ENCODE measurements at places on chromosomes 11 and 22. TPM values are rescaled to one million over a fixed set of nuclear protein-coding genes. Genes with fewer than 3 reads are reported as not detected.
A peak's percentile ranks its signal among the peaks of the same experiment; 100 is the strongest.

Gene OR51E1
- total RNA-seq, result not detected

Gene ATP6V1E1
- 170 TPM for total RNA-seq

Gene PIH1D2
- total RNA-seq, result 1.5 TPM

Gene NPAT
- total RNA-seq, result 14.0 TPM

Gene TOLLIP
- 31.5 TPM for total RNA-seq

Gene CCDC89
- 6.6 TPM for total RNA-seq

- no peak for DNase-seq
Observed at GRCh38 chr22:46582281-46582933, 37.8 kb upstream of the GRAMD4 start.

DNA sequence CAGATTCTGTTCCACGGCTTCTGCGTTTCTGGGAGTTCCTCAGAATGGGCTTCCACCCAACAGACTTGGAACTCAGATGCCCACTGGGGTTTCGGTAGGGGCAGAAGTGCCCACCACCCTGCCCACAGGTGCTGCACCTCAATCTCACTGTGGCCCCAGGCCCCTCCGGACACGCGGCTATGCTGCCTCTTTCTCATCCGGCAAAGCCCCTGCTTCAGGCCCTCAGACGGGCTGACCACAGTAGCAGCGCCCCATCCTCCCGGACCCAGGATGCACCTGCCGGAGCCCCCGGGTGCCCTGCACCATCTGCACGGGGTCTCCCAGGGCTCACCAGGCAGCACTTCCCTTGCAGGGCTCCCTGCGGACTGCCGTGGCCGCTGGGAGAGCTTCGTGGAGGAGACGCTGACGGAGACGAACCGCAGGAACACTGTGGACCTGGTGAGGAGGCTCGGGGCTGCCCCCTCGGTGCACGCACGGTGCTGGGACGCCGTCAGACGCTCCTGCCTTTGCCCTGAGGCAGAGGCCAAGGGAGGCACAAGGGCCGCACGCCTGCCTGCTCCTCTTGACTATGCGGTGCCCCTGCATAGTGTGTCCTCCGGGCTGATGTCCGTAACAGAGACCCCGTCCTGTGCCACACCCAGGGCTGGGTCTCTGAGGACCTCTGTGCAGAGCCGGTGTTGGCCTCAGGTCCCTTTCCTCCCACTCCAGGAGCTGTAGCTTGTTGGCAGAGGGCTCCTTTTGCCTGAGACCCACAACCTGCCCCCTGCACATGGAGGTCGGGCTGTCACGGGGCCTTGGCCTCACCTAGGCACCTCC is 38.6 kb downstream of the SBF1 start:
- no peak for DNase-seq

- DNase-seq, result peak; percentile 50
Observed at GRCh38 chr22:30804626-30805025, 110.0 kb downstream of the OSBP2 start.

DNA sequence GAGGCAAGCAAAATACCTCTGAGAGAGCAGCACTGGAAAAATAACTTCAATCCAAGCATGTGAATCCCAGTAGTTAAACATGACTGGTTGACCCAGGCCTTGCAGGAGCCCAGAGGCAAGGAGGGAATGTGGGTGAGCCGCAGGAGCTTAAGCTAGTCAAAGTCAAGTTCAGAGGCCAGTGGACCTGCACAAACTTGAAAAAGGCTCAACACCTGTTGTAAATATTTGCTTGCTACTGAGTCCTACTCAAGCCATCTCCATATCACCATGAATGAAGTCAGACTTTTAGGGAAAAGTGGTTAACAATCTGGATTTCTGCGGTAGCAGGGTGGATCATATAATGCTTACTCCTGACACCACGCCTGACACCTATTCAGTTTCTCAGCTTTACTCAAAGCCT is 4.8 kb upstream of the CAT start:
- no peak for DNase-seq

- DNase-seq, result peak; percentile 50
Observed at GRCh38 chr11:38547462-38547861, 1949.4 kb upstream of the RAG2 start.

DNA sequence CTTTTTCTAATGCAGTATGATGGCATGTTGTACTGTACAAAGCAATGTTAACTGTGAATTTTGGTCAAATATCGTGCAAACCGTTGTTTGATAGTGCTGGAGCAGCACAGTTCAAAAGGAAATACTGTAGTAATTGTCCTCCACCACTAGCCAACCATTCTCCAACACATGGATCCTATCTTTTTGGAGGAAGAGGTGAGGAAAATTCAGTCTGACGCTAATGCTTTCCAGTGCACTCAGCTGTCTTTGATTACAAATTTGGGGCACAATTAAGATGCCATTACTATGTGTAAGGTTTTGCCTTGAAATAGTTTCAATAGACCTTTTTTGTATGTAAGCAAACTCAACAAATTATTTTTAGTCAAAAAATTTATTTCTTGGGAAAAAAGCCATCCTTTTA is 240.5 kb upstream of the CCDC179 start:
- DNase-seq, result no peak

DNA sequence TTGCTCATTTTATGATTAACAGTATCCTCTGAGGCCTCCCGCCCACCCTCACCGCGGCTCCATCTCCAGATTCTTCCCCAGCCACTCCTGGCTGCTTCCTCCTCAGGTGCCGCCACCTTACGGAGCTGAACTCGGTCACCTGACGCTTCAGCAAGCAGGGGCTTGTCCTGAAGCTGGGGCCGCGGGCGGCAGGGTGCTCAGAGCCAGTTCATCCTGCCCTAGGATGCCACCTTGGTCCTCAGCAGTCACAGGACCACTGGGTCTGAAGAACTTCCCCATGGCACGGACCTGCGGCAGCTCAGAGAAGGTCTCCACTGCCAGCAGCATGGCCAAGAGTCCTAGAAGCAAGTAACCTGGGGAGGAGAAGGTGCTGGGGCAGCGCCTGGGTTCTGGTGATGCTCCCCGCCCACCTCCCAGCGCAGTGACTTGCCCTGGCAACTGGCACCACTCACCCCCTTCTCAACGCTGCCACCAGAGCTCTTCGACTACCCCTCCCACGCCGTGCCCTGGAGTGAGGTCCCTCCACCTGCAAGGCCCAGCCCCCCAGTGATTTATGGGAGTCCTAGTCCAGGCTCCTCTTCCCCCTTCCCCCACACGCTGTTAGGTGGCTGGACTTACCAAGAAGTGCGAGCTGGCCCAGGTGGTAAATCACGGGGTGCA is 2.6 kb downstream of the KCNK7 start:
- no peak for DNase-seq

- DNase-seq, result no peak
Observed at GRCh38 chr11:119187123-119187892, 2.0 kb downstream of the NHERF4 start.

GRCh38 chr11:123603666-123604065 is 50.8 kb downstream of the SCN3B start:
- no peak for DNase-seq

DNA sequence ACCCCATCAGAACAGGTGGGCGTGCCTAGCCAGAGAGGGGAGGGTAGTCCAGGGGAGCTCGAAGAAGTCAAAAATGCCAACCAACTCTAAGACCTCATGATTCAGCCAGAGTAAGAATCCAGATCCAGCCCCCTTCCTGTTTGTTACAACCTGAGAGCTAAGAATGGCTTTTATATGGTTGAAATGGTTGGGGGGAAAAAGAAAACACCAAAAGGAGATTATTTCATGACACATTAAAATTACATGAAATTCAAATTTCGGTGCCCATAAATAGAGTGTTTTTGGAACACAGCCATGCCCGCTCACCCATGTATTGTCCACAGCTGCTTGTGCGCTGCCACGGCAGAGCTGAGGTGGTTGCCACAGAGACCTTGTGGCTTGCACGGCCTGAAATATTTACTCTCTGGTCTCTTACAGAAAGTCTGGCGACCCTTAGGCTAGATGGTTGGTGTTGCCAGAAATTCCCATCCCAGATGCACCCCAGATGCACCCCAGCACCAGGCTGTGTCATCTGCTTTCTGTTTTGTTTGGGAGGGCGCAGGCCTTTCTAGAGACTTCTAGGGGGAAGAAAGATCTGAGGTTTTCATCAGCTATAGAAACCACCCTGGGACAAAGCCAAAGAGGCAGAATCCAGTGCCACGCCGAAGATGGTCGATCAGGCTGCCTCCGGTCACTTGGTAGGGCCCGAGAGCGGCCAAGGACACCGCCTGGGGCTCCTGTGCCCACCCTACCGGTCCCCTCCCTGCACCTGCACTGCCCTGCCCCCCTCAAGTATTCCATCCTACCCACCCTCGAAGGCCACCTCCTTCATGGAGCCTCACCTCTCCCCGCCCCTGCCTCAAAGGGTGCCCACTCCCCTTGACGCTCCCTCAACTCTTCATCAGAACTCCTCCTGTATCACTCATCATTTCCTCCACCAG is 80.2 kb downstream of the DSCAML1 start:
- DNase-seq, result no peak

Measured in LHCN-M2 (cell line).